Stimulated activated CD4-positive, alpha-beta T cell treated with anti-CD3 and anti-CD28 coated beads, Interleukin-12 subunit alpha, Interleukin-12 subunit beta, amount 100 ng/mL, for 48 hours (primary cell): ENCODE measurements at places on chromosomes 12 and 14.

DNA sequence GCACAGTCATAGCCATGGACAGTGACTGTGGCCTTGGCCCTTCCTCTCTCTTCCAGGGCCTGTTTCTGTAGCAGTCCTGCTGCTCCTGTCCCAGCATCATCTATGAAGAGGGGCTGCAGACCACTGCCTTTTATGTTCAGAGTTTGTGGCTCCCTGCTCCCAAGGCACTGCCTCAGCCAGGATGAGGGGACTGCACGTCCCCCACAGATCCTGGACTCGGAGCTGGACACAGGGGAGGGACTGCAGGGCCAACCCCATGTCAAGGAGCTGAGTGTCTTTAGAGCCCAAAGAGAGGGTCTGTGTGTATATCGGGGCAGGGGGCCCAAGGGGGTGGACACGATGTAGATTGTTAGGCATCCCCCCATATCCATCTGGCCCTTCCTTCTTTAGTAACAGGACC, 60.6 kb upstream of the DIO3 start:
- DNase-seq, result no peak

- DNase-seq, result peak; percentile 20
Measured at GRCh38 chr12:2291182-2291832, 238.5 kb downstream of the CACNA1C start.

DNA sequence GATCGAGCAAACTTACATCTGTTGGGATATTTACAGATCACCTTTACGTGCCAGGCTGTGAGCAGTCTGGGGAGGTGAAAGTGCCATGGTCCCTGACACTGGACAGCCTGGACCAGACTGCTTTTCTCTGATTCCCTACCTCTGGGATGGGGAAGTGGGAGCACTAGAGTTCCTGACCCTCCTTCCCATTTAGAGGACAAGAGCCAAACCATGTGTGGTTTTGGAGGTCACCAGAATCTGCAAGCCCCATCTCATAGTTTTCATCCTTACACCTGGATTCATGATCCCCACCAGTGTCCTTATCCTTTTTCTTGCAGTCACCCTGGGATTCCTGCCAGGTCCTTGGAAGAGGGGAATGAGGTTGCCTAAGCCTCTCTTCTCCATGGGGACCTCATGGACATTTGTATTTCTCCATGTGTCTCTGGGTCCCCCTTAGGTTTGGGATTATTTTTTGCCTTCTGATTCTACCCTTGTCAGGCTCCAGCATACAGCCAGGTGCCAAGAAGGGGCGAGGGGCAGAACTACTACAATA, 1.5 kb upstream of the WNT10B start:
- DNase-seq, result no peak

DNA sequence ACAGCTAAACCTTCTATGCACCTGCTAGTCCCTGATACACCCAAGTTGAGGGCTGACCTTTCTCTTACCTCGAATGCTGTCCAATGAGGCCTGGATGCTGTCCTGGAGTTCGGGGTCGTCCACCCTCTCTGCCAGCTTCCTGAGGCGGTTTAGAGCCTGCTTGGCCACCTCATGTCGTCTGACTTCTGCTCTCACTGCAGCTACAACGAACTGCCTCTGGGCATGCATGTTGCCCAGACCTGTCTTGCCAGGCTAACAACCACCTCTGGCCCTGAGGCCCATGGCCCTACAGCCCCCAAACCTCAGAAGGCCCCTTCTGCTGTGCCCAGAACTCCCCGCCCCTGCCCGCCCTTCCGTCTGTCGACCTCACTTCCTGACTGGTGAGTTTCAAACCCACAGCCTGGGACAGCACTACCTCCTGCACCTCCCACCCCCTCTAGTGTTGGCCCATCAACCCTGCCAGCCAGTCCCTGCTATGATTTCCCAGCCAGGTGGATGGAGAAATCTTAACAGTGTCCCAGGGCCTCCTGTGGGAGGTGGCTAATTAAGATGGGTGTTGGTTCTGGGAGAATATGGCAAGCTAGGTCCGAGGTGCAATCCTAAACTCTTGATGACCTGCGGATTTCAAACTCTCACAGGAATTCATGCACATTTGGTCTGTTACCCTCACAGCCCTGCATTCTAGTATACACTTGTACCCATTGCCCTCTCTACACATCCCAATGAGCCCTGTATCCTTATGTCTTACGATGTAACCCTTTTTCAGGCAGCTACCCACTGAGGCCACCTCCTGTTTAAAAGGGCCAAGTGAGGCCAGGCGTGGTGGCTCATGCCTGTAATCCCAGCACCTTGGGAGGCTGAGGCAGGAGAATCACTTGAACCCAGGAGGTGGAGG, 2.7 kb upstream of the TSPAN31 start:
- DNase-seq, result peak; percentile 63

DNA sequence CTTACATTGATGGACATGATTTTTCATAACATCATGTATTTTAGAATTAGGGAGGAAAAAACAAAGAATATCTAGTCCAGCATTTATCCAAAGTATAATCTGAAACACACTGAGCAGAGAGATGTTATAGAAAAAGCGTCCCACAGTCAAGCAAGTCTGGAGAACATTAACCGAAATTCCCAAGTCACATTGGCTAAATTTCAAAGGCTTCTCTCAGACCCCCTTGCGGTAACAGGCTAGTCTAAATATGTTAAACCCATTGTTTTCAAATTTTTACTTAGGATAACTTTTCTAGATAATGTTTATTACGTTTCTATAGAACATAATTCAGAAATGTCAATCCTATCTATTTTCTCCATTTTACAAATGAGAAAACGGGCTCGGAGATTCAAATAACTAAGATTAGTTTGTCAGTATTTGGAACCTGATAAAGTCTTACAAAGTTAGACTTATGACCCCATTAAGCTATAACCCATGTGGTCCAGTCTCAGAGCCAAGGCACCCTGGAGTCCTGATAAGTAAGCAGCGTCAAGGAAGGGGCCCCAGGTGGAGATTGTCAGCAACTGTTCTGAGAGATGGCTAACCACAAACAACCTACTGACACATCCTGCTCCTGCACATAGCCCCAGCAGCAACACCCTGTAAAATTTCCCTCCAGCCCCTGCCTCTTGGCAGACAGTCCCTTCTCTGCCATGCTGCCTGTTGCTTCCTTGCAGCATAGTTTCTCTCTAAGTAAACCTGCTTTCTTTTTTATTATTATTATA, 220.6 kb upstream of the TMEM260 start:
- DNase-seq, result peak; percentile 14

GRCh38 chr12:3543826-3544225, 52.8 kb downstream of the PRMT8 start:
- no peak for DNase-seq

GRCh38 chr14:87430810-87431209, 562.2 kb downstream of the GALC start:
- DNase-seq, result no peak

- no peak for DNase-seq
Measured at GRCh38 chr12:115185506-115185905, 501.5 kb upstream of the TBX3 start.

- no peak for DNase-seq
Measured at GRCh38 chr12:48970702-48971334, 717 bp downstream of the WNT10B start.

GRCh38 chr12:117067638-117068037, 31.6 kb downstream of the TESC start:
- no peak for DNase-seq

GRCh38 chr12:41367726-41368405, 179.7 kb downstream of the PDZRN4 start:
- DNase-seq, result no peak

DNA sequence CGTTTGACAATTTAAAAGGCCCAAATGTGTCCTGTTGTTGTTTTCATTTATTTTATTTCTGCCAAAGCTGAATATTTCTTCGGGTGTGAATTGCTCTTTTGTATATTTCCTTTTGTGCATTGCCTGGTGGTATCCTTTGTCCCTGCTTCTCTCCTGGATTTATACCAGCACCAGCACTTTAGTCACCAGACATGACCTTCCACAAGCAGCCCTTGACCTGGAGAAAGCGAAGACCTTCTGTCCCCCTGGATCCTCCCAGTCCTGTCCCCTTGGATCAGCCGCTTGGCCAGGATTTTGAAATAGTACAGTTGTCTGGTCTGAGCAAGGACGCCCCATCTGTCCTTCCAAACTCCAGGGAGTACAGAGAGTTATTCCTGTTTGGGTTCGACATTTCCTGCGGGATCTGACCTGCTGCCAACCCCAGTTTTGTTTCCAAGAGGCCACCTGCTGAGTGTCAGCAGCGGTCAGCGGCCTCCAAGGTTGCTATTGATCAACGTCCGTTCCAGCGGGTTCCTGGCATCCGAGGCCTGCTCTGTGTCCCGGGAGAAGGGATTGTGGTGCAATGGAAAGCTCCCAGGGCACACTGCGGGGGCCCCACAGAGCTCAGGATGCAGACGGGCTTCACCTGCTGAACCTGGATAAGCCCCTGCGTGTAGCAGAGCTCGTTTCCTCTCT, 45.1 kb upstream of the CHGA start:
- no peak for DNase-seq
